NCI-H1105 treated with DMSO at 0.1 percent for 48 hours (cell line): ENCODE measurements at places on chromosomes 1 and 21.

DNA sequence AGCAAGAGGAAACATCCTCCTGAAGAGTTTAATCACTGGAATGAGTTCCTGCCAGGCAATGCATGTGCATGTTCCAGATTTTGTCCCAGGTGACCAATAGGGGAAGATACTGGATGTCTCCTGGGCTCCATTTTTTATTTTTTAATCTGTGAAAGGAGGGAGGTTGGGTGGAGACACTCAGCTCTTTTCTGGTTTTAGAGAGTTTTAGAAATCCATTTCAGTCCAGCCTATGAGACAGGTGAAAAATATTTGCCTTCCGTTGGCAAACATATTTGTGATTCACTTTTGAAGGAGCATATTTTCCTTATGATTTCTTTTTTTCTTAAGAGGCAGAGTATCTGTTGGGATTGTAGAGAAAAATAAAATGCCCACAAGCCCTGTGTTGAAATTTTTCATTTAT lies 70.7 kb downstream of the ABCA4 start:
- no peak for DNase-seq

GRCh38 chr1:217982331-217983050 lies 302.6 kb upstream of the RRP15 start:
- DNase-seq = no peak

GRCh38 chr1:37482796-37483744 lies 8.7 kb downstream of the ZC3H12A start:
- no peak for DNase-seq

DNA sequence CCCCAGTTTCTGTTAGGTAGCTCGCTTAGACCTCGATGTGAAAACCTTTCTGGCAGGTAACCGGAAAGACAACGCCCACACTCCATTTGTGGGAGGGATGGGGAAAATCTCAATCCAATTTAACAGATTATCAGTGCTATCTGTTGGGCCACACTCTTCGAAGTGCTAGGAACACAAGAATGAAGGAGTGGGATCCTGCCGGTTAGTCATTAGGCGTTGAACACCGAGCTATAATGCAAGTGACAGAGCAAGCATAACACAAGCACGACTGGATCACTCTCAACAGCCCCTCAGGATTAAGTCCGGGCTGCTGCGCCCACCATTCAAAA lies 531 bp downstream of the SNIP1 start:
- DNase-seq = no peak

DNA sequence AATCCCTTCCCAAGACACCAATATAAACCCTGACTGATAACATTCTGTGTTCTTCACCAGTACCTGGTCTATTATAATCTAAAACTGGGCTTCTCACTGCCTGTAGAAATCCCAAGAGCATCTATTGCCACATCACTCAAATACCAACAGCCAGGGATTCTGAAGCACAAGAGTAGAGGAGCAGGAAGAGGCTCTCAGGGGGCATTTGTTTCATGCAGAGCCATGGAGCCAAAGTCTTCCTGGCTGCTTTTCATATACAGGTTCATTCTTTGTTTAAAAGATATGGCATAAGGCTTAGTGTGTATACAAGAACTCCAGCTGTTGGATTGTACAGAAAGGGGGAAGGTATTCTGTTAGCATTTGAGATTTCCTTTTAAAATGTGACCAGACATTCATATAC lies 38.2 kb upstream of the USH2A start:
- no peak for DNase-seq

DNA sequence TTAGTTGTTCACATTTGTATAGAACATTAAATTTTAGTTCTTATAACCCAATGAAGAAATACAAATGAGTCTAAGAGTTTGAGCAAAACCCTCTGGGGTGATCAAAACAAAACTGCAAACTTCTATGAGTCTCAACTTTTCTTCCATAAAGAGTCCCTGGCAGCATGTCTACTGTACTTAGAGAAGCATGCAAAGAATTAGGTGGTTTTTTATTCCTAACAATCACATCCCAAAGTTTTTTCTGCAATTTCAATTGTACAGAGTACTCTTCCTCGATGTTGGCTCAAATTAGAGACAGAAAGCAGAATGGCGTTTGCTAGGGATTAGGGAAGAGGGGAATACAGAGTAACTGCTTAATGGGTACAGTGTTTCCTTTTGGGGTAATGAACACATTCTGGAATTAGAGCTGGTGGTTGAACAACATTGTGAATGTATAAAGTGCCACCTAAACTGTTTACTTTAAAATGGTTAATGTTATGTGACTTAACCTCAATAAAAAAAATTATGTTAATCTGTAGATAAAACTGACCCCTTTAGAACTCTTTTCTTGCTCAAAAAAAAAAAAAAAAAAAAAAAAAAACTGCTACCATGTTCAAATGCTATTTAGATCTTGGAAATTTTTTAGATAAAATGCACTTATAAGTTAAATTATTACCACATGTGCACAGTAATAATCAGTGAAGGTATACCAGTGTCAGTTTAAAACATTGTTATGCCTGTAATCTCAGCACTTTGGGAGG lies 4.8 kb downstream of the RC3H1 start:
- no peak for DNase-seq

GRCh38 chr1:9164919-9165318 lies 36.0 kb upstream of the GPR157 start:
- DNase-seq = no peak

DNA sequence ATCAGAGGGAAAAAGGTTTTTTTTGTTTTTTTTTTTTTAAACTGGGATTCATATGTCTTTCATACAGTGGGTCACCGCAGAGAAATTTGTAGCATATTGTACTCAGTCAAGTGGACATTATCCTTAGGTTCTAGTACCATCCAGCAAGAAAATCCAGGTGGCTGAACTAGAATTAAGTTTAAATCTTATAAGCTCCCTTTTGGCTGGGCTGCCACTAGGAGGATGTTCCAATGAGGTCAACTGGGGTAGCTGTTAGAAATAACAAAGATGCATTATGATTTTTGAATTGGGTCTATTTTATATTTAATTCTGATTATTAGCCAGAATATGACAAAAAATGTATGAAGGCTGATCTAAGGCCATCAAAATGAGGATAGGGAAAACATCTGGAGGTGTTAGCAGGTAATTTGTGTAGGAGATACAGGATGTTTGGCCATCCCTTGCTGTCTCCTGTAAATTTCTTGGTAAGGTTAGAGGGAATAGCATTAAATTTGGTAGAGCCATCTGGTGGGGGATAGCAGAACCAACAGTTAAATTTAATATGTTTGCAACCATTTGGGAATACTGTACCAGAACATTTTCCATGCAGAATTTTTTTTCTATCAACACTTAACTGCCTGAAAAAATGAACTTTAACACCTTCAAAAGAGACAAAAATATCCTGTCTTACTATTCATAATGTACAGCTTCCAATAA lies 568.5 kb upstream of the B3GALT2 start:
- no peak for DNase-seq

DNA sequence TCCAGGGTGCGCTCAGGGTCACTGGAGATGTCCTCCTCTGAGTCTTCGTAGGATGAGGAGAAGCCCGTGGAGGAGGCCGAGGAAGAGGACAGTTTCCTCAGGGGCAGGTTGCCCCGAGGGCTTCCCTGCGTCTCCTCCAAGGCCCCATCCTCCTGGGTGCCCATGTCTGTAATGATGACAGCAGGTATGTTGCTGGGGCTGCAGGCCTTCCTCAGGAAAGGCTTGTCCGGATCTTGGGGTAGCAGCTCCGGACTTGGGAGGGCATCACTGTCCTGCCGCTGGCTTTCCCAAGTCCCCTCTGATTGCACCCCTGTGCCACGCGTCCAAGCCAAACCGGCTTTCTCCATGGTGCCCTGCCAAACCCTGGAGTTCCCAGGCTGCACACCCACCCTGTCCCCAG lies 3.5 kb downstream of the ITPKB start:
- DNase-seq = no peak

GRCh38 chr1:212512816-212513559 lies 80.3 kb downstream of the NENF start:
- no peak for DNase-seq

DNA sequence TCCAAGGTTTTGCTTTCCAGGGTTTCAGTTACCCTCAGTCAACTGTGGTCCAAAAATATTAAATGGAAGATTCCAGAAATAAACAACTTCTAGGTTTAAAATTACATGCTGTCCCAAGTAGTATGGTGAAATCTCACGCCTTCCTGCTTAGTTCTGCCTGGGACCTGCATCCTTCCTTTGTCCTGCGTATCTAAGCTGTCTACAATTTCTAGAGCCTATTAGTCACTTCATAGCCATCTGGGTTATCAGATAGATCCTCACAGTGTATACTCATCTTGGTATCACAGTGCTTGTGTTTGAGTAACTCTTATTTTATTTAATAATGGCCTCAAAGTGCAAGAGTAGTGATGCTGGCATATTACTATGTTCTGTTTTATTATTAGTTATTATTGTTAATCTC lies 157.7 kb downstream of the ROR1 start:
- no peak for DNase-seq

- DNase-seq = no peak
Measured at GRCh38 chr1:153465811-153466636, 5.6 kb upstream of the S100A7 start.

GRCh38 chr1:100395913-100396312 lies 43.6 kb downstream of the CDC14A start:
- no peak for DNase-seq

DNA sequence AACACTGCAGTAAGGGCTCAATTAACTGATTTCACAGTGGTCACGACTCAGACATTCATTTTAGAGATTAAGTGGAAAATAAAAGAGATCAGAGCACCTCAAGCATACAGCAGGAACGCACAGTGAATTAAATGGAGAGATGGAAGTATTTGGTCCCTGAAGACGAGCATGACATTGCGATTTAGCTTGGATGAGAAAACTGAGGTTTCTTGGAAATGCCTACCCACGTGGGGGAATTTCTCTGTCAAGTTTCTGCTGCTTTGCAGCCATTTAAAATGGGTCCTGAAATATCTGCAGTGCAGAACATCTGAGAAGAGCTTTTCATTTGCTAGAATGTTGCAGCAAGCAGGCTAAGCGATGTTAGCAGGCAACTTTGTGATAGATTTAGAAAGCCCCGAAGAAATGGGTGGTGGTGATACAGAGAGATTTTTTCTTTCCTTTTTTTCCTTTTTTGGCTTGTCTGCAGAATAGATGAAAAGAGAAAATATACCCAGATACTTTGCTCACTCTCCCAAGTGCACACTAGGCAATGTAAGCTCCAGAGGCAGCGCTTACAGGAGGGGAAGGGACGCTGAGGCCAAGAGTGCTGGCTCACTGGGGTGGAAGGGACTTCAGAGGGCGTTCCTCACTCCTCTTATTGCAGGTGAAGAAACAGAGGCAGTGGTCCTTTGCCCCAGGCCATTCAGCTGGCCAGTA lies 258.0 kb downstream of the KCNJ6 start:
- DNase-seq = no peak

DNA sequence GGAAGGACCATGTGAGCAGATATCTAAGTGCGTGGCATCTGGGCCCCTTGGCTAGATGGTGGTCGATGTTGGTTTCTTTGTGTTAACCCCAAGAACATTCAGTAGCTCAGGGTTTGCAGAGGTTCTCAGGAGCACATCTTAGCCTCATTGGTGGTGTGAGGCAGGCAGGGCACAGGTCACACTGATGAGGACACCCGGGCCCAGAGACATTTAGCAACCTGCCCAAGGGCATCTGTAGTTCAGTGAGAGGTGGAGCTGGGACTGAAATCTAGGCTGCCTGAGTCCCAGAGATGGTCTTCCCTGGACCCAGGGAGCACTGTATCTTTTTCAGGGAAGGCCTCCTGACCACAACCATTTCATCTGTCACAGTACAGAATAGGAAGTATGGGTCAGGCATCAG lies 859 bp upstream of the SLC5A9 start:
- no peak for DNase-seq
